ENCODE measurements at places on chromosomes 2 and 18.
A peak's percentile ranks its signal among the peaks of the same experiment; 100 is the strongest.

DNA sequence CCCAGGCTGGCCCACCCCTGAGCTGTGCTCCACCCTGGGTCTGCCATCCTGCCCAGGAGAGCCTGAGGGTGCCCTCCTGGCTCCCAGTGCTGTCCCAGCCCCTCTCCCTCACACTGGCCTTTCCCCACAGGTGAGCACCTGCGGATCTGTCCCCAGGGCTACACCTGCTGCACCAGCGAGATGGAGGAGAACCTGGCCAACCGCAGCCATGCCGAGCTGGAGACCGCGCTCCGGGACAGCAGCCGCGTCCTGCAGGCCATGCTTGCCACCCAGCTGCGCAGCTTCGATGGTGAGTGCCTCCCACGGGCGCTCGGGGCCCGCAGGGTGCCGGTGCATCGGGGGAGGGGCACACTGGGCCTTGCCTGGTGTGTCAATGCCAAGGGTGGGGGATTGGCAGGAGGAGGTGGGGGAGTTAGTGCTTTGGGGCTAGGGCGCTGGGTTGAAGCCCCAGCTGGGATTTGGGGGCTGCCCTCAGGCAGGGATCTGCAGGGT, 23.5 kb downstream of the GPC1 start:
- DNase-seq = no peak

- no peak for DNase-seq
Observed at GRCh38 chr2:239634769-239635168, 233.9 kb upstream of the HDAC4 start.

- no peak for DNase-seq
Observed at GRCh38 chr2:105327690-105328089, 1.8 kb downstream of the TGFBRAP1 start.

GRCh38 chr2:241330616-241330981, 14.9 kb downstream of the SEPTIN2 start:
- no peak for DNase-seq

DNA sequence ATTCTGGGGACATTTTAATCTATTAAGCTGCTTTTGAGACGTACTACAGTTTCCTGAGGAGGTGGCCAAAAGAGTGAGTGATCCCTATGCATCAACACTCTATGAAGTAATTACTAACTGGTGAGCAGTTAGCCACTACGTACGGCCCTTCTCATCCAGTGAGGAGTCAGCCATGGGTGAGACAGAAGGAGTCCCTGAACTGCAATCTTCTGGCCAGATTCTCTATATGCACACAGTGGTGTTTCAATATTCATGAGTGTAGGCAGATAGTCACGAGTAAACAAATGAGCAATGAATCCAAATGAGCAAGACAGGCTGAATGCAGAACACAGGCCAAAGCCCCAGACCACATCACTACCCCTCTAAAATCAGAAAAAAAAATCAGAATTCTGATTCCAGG, 29.8 kb upstream of the TMEM214 start:
- DNase-seq = no peak

GRCh38 chr2:111940333-111941196, 42.2 kb downstream of the MERTK start:
- DNase-seq = no peak

- no peak for DNase-seq
Observed at GRCh38 chr2:140892911-140893637, 1237.7 kb downstream of the LRP1B start.

DNA sequence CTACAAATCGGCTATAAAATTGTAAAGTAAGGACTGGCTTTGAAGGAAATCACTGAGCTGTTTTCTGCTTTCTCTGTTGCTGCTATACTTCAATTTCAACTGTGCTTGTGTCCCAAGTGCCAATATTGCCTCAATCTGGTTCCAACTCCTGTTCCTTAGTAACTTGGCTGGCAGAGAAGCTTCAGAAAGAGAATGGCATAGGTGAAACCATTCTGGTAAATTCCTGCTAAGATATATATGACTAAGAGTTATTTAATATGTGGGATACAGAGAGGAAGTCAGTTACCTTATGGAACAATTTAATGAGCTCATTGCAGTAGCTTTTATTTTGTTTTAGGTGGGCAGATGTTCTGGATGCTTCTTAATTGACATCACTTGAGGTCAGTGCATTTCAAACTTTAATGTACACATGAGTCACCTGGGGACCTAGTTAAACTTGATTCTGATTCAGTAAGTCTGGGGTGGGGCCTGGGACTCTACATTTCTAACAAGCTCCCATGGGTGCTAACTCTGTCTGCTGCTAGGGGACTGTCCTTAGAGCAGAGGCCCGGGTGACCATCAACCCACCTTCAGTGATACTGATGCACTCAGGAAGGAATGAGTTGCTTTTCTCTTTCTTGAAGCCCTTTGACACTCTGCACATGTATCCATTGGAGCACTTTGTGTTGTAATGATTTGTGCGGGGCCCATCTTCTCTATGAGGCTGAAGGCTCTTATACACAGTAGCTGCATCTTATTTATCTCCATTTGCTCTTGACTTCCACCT, 47.6 kb downstream of the LIPG start:
- DNase-seq = no peak

- DNase-seq = no peak
Observed at GRCh38 chr18:31099450-31100230, 2.6 kb downstream of the DSC2 start.

GRCh38 chr2:164835302-164835701, 6.3 kb downstream of the COBLL1 start:
- DNase-seq = no peak

DNA sequence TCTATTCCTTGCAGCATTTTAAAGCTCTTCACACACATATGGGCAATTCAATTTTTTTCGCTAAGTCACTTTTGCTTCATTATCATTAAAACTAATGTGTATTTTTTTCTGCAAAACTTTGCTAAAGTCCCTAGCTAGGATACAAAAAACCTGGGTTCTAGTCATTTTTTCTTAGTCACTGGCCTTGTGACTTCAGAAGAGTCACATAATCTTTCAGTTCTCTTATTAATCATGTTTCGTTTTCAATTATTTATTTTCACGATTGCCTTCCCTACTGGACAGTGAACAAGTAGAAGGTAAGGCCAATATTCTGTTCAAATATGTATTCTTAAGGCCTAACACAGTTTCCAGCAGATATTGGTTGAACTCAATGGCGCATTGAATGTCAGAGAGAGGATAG, 60.9 kb upstream of the CYRIA start:
- no peak for DNase-seq

GRCh38 chr18:13726232-13726971, at the start of the genes FAM210A and RNMT:
Gene FAM210A (minus strand): TSS chr18:13726558. CDS start chr18:13682077, 44,481 bp downstream.
Gene RNMT (plus strand): TSS chr18:13726673. CDS start chr18:13731518, 4,845 bp downstream.
- DNase-seq = peak; percentile 84
